ENCODE measurements at places on chromosomes 1 and 21. TPM values are rescaled to one million over a fixed set of nuclear protein-coding genes. Genes with fewer than 3 reads are reported as not detected.

E2F2 gene
- 0.04 TPM for total RNA-seq

TSPEAR gene
- 1.1 TPM for total RNA-seq

- DNase-seq, result no peak
These were observed 49.3 kb downstream of the STX6 start for GRCh38 chr1:180973369-180973768.

- DNase-seq, result no peak
These were observed 98.6 kb downstream of the ENAH start for GRCh38 chr1:225554216-225554812.

DNA sequence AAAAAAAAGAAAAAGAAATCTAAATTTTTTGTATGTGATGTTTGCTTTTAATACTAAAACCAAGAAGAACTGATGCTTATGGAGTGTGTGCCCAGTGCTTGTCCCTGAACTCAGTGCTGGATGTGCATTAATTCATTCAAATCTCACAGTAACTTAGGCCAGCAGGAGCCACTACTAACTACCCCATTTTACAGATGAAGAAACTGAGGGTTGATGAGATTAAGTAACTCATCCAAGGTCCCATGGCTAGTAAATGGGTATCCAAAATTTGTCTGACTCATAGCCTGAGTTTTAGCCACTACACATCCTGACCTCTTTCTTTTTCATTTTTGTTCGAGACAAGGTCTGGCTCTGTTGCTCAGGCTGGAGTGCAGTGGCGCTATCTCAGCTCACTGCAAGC lies 127.9 kb downstream of the CCDC185 start:
- no peak for DNase-seq

DNA sequence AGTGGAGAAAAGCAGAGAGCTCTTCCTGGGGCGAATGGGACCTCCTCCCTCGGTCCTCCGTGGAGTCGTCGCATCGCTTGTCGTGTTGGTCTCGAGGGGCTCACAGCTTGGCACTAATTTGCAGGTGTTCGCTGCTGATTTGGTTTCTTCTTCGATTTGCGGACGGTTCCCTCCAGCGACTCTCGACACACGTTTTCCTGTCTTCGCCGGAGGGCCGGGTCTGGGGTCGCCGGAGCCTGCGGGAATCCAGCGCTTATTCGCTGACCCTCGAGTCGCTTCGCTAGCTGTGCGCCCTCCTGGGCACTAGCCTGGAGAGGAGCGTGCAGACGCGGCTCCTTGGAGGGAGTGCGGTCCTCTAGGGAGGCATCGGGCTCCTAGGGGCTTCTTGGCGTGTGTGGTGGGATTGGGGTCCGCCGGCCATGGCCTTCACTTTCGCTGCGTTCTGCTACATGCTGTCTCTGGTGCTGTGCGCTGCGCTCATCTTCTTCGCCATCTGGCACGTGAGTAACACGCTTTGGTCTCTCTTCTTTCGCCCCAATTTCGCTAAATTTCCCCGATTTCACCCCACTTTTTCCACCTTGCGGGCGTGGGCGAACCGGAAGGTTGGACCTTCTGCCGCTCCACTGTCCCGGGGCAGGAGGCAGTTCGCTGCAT lies 766 bp downstream of the CNIH3 start:
- no peak for DNase-seq

Measured in heart right ventricle (tissue), 16 donors.